ENCODE measurements at places on chromosomes 2 and 18.

GRCh38 chr2:227864161-227864756, 7.2 kb upstream of the DAW1 start:
- DNase-seq, result no peak

GRCh38 chr2:233600386-233600785, 17.0 kb upstream of the UGT1A8 start:
- DNase-seq, result no peak

DNA sequence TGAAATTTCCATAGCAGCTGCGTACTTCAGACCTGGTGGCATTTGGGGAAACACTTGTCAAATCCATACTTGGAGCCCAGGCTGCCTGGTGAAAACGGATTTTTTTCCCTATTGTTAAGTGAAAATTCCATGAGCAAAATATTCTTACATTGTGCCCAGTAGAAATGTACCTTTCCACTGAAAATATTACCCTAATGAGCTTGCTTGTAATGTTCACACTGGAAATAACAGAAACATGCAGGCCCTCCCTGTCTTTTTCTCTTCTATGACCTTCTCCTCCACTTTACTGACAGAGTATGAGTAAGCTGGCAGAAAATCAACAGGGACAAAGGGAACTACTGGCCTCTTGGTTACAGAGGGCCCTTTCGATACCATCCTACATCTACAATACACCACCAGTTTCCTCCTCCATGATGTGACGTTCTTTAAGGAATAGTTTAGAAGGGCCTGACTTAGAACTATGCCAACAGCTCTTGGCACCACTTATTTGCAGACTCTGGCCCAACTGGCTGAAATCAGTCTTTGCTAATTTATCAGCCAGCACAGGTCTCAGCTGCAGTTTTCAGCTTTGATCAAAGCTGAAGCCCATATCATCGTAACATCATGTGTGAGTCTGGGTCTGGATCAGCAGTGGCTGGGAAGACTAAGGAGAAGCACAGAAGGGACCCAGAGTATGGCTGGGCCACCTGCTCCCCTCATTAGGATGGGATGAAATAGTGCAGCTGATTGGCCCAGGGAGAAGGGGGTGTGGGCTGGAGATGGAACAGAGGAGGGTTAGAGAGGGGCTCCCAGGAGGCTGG, 272.2 kb upstream of the ID2 start:
- no peak for DNase-seq

GRCh38 chr18:72672364-72673184, 128.4 kb upstream of the CBLN2 start:
- no peak for DNase-seq

DNA sequence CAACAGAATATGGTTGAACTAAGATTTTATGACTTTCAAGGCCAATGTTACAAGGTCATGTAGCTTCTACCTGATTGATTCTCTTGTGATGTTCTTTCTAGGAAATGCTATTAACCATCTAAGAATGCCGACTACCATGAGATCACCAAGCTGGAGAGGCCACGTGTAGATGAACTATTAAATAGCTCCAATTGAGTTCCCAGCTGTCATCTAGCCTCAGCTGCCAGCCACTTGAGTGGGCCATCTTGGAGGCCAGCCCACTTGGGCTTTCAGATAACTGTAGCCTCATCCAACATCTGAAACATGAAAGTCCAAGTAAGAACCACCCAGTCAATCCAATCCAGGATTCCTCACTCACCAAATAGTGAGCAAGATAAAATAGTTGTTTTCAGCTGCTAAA, 376.9 kb upstream of the TMEFF2 start:
- no peak for DNase-seq

DNA sequence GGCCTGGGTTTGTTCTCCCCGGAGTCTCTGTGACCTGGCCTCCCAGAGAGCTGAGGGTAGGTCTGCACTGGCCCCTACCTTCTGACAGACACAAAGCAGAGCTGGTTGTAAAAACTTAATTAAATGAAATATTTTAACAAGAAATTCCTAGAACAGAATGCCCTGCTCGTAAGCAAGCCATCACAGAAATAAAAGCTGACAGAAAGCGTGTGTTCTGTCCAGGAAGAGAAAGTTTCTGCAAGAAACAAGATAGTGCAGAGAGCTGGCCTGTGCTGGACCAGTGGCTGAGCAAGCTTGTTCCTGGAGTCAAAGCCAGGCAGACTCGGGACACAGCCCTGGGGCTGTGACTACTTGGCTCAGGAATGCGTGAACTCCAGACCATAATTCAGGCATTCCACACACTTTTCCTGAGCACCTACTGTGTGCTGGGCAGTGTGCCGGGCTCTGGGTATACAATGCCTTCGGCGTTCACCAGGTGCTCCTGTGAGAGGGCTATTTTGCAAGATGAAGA, 51.6 kb downstream of the APOB start:
- no peak for DNase-seq

DNA sequence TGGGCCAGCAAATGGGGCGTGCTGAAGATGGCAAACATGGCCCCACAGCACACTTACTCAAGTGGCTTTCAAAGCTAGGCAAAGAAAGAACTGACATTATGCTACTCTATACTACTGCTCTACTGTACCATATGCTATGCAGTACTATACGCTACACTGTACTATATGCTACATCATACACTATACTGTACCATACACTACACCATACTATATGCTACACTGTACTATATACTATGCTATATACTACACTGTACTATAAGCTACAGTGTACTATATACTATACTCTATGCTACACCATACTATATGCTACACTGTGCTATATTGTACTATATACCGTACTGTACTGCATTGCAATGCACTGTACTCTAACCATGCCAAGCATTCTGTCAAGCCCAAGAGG, 243.7 kb upstream of the TMEM200C start:
- DNase-seq, result no peak

GRCh38 chr2:148896136-148896535, 21.1 kb downstream of the KIF5C start:
- DNase-seq, result no peak

GRCh38 chr18:75104483-75104882, 104.5 kb downstream of the PTGR3 start:
- DNase-seq, result no peak

All from stimulated activated CD8-positive, alpha-beta memory T cell treated with anti-CD3 and anti-CD28 coated beads, Interleukin-15, amount 100 ng/mL, for 24 hours (primary cell).